Stimulated activated CD4-positive, alpha-beta T cell treated with anti-CD3 and anti-CD28 coated beads, Interleukin-1b, Interleukin-23, amount 100 ng/mL, for 4 hours (primary cell): ENCODE measurements at places on chromosomes 4 and X.

- DNase-seq = no peak
Observed at GRCh38 chr4:106316773-106317409, 541 bp downstream of the AIMP1 start.

GRCh38 chr4:40713798-40714197 is 36.0 kb upstream of the NSUN7 start:
- no peak for DNase-seq

GRCh38 chr4:98728433-98728832 is 70.0 kb upstream of the TSPAN5 start:
- no peak for DNase-seq

GRCh38 chrX:118251271-118251670 is 94.6 kb upstream of the WDR44 start:
- DNase-seq = no peak

GRCh38 chr4:15197005-15197404 is 194.7 kb downstream of the CPEB2 start:
- no peak for DNase-seq

- peak; percentile 22 for DNase-seq
Observed at GRCh38 chr4:2537011-2537830, 774 bp downstream of the FAM193A start.

DNA sequence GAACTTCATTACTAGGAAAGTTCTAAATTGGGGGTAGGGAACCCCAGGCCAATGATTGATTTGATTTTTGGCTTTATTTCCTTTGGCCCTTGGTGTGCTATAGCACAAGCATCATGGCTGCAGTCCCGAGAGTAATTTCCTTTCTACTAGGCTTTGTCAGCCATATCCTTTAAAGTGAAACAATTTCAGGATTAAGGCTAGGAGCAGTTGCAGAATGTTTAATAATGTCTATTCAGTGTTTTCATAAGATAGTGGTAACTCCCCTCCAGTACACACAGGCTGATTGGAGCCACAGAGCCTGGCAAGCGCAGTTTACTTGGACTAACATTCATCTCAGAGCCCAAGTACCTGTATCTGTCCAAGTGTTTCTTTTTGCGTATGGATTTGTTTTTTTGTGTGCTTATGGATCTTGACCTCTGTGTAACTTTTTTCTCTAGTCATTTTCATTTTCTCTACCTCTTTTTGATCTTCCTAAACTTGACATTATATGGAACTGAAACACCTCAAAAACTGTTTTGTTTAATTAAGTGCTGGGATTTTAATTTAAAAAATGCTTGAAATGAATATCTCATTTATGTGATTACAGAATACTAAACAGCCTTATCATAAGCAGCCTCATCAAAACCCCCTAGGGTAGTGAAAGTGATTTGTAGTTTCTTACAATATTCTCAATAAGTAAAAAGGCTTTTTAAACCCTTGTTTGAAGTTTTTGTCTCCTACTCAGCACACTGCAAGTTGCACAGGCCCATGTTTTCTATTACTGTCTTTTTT is 7.5 kb downstream of the STIM2 start:
- no peak for DNase-seq
